ENCODE measurements at places on chromosomes 3 and 15.

- DNase-seq: no peak
Measured at GRCh38 chr3:7615043-7615442, 754.1 kb downstream of the GRM7 start.

DNA sequence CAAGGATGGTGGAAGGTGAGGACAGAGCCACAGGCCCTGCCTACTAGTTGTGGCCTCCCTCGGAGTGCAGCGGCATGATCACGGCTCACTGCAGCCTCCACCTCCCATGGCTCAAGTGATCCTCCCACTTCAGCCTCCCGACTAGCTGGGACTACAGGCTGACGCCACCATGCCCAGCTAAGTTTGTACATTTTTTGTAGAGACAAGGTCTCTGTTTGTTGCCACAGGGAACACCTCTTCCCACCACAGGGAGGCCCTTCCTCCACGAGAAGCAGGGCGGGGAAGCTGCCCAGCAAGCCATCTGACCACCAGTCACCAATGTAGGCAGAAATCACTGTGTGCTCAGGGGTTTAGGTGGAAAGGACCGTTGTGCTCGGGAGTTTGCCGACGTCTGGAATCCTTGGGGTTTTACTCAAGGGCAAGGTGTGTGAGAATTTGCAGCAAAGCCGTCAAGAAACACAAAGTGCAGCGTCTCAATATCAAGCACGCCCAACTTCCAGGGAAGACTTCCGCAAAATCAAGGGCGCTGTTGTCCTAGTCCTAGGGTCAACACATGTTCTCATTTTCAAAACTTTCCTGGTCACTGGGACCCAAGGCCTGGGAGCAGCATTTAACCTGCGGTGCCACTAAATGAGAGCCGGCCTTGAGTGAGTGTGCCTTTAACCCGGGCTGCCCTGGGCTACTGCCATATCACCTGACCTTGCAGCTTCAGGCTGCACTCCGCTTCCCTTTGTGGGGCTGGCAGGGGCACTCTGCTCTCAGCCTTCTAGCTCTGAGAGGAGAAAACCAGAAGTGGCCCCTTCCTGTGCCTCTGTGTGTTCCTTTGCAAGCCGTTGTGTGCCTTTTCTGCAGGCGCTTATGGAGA lies 65.7 kb downstream of the SLC12A8 start:
- no peak for DNase-seq

DNA sequence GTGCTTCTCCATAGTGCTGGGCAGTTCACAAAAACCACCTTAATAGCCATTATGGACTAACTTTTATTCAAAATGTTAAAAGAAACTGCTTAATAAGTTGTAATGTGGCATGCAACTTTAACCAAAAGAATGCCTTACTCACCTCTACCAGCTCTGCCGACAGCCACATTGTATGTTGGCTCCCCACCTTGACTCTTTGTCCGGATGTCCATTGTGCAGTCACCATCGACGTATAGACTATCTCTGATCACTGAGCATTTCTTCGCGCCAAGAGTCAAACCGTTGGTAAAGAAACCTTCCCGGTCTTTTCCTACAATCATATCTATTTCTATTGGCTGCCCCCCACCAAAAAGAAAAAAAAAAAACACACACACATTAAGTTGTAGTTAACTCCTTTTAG lies 2.5 kb downstream of the PFN2 start:
- DNase-seq: no peak

- no peak for DNase-seq
Measured at GRCh38 chr3:133246119-133246518, 153.7 kb upstream of the BFSP2 start.

GRCh38 chr3:182697345-182697919 lies 95.9 kb upstream of the ATP11B start:
- DNase-seq: no peak

DNA sequence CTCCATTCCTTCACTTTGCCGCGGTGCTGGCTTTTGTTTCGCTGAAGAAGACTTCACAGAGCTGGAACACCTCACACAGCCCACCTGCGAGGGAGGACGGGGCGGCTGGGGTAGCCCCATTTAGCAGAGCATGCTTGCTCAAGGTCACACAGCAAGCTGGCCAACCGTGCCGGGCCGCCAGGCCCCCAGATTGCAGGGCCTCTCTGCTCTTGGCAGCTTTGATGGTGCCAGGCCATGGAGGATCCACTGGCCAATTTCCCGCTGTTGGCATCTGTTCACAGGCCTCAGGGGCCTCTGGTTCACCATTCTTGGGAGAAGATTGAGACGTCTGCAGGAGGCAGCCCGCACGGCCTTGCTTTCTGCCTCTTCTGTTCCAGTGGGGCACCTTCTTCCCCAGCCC lies 77.9 kb upstream of the LINGO1 start:
- no peak for DNase-seq

- DNase-seq: peak; percentile 49
Measured at GRCh38 chr3:194255252-194256039, 95.7 kb downstream of the CPN2 start.

DNA sequence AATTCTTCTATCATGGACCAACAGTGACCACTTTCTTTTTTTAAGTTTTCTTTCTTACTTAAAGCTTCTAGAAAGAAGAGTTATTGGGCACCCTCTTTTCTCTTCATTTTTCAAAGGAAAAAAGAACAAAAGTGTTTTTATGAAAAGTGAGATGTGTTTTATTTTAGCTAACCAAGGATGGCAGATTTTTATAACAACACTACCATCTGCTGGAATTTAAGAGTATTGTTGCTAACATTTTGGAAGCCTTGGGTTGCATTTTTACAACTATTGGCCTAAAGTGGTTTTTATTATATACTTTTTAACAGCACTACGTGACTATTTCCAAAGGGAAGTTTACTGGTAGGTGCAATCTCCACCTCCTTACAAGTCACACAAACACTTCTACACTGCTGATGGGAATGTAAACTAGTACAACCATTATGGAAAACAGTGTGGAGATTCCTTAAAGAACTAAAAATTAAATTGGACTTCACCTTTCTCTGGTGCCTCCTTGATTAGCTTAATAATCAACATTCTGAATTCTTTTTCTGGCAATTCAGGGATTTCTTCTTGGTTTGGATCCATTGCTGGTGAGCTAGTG lies 237.7 kb upstream of the AGTR1 start:
- no peak for DNase-seq

DNA sequence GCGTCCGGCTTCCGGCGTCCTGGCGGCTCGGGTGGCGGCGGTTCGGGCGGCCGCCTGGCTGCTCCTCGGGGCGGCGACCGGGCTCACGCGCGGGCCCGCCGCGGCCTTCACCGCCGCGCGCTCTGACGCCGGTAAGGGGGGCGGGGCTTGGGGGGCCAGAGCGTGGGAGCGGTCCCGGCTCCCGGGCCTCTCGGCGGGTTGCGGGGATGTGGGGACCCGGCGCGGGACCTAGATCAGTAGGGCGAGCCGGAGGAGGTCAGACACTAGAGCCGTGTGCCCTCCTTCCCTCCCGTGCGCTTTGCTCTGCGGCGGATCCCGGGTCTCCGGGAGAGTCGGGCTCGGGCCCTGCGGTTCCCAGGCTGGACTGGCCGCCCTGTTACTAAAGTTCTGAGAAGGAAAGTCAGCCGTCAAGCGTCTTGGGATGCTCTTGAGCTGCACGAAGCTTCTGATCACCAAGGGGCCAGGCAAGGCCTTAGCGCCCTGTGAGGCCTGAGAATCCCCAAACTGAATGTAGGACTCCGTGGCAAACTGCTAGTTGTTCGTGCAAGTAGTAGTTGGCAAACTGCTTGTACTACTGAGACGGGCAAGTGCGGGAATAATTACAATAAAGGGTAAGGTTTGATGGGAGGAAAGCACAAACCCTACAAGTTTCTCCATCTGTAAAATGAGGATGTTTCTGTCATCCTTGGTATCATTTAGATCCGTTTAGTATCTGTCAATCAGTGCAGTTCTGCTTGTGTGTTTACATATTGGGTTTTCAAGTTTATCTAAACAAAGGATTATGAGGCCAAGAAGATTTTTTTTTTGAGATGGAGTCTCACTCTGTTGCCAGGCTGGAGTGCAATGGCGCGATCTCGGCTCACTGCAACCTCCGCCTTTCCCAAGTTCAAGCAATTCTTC lies 587 bp downstream of the PIGX start:
- peak; percentile 59 for DNase-seq

DNA sequence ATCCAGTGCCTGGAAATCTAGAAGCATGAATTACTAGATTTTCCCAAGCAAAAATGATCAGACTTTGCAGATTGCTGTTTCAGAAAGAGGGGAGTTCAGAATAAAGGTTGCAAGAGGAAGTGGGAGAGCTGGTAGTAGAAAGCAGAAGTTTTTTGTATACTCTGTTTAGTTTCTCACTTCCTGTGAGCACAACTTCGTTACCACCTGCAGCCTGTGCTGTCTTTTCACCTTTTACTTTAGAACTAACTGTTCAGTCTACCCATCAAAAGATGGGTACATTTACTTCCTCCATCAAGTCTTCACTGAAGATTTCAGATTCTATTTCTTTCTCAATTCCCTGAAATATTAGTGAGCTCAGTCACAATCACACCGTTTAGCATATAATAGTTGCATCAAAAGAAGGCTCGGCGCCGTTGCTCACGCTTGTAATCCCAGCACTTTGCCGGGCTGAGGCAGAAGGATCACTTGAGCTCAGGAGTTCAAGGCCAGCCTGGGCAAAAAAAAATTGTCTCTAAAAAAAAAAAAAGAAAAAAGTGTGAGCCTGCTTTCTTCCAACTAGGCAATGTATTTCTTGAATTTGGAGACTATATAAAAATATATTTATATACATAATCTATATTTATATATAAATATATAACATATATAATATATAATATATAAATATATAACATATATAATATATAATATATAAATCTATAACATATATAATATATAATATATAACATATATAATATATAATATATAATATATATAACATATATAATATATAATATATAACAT lies 1.8 kb upstream of the CEP97 start:
- no peak for DNase-seq

- DNase-seq: no peak
Measured at GRCh38 chr15:36156879-36157427, 422.5 kb upstream of the CDIN1 start.

GRCh38 chr15:76737573-76737972 lies 167.6 kb downstream of the SCAPER start:
- DNase-seq: no peak

DNA sequence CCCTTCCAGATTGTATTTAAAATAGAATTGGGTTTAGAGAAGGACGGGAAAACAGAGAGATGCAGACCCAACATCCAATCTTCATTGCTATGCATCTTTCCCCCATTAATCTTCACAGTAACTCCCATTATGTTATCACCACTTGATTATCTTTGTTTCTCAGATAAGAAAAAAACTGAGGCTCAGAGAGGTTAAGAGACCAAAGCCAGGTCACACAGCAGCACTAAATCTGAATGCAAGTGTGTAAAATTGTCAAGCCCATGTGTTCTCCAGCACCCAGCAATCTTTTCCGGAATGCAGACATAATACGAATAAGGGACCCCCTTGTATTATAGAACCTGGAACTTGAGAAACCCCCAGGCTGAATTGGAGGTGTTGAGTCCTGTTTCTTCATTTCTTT lies 80.5 kb upstream of the TRIM42 start:
- no peak for DNase-seq

DNA sequence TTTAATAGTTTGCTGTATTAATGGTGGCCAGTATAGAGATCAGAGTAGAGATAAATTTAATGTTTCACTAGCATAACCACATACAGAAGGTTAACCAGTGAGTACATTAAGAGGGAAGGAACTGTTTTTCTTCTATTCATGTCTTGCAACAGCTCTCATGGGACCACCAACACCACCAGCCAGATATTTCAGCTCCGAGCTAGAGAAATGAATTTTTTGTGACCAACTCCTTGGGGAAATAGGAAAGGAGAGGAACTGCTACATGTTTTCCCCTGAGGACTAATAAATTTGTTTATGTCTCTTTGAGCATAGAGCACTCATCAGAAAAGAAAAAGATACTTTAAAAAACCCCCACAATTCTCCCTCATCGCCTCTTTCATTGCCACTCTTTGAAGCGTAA lies 247.5 kb downstream of the MBNL1 start:
- no peak for DNase-seq

DNA sequence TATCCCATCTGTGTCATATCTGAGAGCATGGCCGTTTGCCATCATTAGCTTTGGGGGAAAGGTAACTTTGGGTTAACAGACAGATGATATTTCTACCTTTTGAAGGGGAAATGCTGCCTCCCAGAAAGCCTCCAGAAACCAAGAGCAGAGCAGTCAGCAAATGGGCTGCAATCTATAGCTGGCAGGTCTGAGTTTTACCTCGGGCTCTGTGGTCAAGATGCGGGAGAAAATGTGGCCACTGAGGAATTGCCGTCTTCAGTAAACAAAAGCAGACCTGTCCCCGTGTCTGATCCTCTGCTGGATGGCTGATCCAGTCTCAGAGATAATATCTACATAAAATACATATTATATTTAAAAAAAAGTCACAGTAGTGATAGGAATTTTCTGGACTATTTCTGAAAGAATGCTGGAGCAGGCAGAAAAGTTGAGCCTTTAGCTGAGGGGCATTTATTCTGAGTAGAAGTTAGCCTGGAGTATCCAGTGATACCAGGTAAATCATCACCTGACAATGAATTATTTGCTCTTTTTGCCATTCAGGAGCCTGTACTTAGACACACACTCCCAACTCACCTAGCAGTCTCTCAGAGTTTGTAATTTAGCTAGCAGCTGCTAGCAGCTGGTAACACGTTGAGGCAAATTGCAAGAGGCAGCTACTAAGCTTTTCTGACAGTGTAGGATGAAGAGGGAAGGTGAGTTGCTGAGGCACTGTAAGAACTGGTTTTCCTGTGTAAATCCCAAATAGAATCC lies 285.3 kb upstream of the RARB start:
- no peak for DNase-seq

DNA sequence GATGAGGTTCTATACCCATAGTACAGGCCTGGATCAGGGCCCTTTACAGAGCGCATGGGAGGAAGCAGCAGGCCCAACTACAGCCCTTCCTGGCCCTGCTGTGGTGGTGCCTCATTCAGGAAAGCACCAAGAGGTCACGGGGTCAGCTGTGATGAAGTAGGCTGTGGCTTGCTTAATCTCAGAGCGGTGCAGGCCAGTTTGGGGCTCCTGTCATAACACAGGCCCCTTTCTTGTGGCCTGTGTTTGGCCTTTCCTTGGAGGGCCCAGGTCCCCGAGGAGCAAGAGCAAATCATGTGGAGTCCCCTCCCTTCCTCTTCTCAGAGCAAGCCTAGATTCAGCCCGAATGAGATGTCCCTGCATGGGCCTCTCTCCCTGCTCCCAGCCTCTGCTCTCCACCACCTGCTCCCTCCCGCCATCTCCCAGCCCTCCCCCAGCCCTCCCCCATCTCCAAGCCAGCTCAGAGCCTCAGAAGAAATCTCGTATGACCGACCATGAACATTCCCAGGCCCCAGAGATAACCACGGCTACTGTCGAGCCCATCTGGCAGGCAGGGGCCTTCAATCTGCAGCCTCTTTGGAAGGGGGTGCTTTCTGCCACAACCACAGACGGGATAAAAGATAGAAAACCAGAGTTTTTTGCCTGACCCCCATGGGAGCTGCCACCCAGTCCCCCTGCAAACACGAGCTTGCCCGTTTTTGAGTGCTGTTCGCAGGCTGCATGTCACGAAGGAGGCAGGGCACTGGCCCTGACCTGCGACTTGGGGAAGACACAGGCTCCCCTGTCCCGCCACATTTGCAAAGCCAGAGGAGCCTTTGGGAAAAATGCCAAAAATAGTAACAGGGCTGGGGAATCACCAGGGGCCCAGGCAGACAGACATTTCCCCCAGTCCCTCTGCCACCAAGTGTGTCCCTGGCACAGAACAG lies 32.3 kb upstream of the DUSP7 start:
- no peak for DNase-seq

GRCh38 chr15:80777826-80778620 lies 1.1 kb upstream of the CEMIP start:
- DNase-seq: no peak
